ENCODE measurements at places on chromosomes 7 and 10.
A peak's percentile ranks its signal among the peaks of the same experiment; 100 is the strongest.

DNA sequence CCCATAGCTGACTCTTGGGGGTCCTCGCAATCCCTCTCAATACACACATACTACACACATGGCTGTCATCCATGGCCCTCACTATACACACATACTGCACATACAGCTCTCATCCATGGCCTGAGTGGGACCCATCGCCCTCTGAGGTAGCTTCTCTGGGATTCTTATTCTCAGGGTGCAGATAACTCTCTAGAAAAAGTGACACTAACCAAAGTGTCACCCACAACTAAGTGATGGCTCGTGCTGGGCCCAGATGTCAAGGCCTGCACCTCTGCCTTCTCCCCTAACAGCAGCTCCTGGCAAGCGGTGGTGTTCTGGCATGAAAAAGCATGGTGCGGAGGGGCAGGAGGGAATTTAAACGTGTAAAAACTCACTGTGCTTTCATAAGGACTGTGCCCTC lies 62.7 kb upstream of the ZPBP start:
- no peak for DNase-seq

- no peak for DNase-seq
These were observed 74.2 kb downstream of the LSM5 start for GRCh38 chr7:32415936-32416335.

DNA sequence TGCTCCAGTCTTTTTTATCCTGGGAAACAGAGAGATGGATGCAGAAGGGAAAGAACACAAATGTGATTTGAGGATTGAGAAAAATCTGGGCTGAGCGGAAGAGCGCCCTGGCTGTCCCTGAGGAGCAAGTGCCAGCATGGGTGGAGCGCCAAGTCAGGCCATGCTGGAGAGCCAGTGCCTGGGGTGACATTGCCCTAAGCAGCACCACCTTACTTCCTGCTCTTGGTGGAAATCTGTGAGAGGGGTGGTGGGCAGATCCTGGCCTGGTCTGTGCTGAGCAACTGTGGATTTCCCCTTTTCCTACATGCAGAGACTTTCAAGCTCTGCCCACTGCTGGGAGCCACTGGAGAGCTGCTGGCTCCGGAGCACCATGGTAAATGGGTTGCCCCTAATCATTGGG lies 36.9 kb downstream of the DDIT4 start:
- no peak for DNase-seq

DNA sequence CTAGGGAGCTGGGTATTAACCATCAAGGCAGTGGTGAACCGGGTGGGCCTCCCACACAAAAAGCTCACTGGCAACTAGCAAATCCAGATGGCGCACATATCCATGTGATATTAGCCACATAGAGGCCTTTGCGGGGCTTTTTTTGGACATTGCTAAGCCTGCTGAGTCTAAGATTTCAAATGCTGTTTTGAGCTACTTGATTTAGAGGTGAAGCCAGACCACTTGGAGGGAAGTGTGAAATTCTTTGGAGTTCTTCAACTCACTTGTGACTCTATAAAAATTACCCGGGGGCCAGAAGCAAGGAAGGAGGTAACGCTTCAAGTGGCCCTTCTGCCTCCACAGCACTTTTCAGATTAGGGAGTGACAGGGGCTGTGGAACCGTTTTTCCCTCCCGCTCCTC lies 619.8 kb upstream of the GALNT17 start:
- DNase-seq: no peak

- no peak for DNase-seq
These were observed 305.9 kb upstream of the MGMT start for GRCh38 chr10:129161150-129161549.

DNA sequence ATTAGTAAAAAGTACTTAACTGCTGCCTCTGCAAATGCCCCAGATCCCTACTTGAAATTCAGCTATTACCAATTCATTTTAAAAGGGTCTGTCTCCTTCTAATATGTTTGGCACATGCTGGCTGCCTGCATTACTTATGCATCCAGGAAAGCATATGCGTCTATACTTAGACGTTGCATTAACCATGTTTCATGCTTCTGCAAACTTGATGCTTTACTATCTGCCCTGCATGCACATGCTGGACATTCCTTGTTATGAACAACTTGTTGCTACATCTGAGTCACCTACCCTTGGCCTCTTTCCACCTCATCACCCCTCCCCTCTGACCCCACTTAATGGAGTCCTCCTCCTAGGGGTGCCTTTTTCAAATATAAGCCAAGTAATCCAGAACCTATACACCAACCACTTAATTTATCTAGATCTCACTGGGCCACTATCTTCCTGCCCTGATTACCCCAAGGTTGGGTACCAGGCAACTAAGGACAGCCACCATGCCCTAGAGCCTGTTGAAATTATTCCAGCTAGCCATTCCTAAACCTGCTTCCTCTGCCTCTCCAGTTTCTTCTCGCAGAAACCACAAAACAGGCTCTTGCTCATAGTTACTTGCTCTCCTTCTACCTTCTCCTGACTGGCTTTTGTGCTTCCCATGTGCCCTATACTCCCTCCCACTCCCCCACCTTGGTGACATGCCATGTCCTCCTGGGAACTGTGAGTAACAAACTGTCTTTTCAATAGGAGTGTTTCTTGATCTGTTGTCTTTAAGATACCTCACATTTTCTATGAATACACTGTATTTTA lies 1187.9 kb downstream of the REEP3 start:
- no peak for DNase-seq

DNA sequence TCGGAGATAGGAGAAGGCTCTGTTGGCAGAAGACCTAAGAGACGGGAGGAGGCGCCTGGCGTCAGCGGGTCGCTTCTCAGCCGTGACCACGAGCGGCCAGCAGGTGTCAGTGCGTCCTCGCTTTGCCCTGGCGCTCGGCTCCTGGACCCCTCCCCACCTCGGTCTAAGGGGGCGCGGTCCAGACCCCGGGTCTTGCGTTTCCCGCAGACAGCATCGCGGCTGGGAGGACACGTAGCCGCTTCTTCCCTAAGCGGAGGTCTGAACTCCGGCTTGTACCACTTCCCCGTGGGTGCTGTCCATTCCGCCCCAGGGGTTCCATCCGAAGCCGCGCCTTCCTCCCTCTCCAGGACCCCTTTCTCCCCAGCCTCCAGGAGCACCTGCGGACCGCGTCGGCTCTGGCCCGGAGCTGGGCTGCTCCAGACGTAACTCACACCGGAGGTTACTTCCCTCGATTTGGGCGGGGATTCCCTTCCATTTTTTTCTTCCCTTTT lies 593 bp upstream of the ADRA2A start:
- DNase-seq: peak; percentile 27

DNA sequence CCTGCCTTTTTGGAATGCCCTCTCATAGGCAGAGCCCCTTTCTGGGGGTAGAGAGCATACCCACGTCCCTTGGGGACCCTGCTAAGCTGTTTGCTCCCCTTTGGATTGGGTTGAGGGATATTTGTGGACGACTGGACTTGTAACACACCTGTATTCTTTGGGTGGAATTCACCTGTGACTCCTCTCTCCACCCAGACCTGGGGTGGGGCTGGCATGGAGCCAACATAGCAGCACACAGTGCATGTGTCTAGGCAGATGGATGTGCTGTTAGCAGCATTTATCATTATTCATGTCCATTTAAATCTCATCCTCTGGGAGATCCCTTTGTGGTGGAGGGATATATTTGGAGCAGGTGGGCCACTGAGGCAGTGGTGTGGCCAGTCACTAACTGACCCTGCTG lies 51.0 kb downstream of the CDH23 start:
- DNase-seq: no peak

DNA sequence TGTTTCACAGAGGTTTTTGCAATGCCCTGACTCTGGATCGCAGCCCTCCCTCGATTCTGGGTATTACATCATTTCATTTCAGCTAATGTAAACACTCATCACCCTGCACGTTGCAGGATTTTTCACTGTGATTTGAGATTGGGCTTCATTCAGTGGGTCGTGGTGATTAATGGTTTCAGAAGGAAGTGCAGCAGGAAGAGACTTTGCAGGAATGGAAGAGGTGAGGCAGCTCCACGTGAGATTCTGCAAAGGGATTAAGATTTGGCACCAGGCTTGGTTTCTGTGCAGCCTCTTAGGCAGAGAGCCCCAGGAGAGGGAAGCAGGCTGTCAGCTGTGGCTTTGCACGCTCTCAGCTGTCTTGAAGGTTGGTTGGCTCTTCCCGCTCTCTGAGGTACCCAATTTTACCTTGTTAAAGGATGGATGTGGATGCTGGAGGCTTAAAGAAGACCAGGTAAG lies 95.2 kb downstream of the PLCE1 start:
- DNase-seq: no peak

DNA sequence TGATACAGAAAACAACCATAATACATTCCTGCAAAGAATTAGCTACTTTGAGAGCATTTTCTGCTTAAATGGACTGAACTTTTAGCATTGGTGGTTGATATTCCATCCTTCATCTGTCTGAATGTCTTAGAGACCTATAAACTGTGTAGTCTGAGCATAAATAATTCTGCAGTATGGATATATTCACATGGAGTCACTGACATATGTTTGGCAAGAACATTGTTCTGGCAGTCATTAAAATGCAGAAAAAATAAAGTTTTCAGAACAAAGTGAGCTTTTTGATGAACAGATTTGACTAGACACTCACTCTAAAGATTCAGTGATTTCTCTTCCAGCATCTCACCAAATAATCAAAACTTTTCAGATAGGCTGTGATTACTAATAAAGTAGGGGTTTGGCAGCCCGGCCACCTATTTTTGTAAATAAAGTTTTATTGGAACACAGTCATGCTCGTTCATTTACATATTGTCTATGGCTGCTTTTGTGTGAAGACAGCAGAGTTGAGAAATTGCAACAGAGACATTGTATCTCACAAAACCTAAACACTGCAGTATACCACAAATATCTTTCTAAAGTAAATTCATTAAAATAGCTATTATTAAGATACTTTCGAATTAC lies 44.1 kb upstream of the RAPGEF5 start:
- DNase-seq: no peak

DNA sequence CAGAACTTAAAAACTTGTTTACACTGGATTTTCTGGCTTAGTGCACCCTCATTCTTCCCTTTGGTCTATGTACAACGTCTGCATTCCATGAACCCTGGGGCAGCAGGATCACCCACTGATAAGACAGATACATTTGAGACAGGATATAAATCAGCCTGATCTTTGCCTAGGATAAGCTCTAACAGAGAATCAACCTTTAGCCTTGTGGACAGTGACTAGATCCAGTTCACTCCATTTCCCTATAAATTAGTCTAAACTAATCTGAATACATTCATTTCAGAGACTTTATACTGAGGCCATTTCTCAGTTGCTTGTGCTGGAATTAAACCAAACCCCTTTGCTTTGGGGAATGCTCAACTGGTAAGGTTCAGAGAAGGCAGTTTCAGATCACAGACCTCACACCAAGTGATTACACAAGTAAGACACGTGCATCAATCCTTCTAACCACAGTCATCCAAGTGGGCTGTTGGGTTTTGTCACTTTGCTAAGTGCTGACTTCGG lies 639.8 kb upstream of the FZD8 start:
- DNase-seq: no peak

- no peak for DNase-seq
These were observed 249.7 kb downstream of the CREB5 start for GRCh38 chr7:28661826-28662595.

GRCh38 chr10:29820890-29821461 lies 186.2 kb upstream of the SVIL start:
- no peak for DNase-seq

GRCh38 chr7:119886007-119886406 lies 387.0 kb upstream of the KCND2 start:
- no peak for DNase-seq

DNA sequence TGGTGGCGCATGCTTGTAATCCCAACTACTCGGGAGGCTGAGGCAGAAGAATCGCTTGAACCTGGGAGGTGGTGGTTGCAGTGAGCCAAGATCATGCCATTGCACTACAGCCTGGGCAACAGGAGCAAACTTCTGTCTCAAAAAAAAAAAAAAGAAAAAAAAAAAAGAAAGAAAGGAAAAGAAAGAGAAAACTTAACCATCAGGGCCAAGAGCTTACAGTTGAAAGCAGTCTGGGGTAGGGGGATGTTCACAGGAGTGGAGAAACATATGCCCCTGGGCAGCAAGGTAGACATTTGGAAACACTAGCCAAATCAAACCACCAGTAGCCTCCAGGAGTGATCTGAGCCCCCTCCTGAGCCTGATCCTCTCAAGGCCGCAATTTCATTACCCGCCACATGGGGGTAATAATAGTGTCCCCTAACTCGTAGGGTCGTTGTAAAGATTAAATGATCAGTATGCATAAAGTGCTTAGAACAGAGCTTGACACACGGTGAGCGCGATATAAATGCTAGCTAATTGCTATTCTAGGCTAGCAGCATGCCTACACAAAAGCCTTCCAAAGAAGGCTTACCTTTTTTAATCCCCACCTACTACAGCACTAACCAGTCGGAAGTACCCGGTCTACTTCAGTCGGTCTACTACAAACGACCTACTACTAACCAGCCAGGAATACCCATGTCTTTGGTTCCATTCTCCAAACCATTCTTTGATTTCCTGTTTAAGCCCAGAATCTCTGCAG lies 274.3 kb upstream of the NEBL start:
- DNase-seq: no peak

DNA sequence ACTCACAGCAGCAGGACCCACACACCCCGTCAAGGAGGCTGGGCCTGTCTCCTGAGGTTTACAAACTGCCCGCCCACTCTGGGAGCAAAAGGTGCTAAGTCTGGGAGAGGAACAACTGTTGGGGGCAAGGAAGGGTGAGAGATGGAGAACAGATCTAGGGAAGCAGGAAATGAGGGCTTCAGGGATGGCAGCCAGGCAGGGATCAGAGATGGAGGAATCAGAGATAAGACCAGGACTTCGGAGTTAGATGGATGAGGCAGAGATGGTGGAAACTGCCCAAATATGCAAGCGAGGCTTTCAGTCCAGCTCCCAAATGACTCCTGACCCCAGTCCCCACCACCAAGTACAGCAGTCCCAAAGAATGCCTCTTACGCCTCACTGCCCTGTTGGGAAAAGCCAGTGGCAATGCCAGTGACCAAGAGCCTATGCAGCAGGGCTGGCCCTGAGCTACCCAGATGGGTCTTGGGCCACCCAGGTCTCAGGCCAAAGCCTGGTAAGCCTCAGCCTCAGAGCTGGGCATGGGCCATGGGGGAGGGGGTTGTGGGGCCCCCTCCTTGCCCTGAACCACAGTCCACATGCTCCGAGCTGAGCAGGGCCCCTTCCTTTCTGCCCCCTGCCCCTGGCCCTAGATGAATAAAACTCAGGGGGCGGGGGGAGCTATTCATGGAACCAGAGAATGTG lies 39.5 kb upstream of the SLF2 start:
- no peak for DNase-seq

- no peak for DNase-seq
These were observed 83.1 kb downstream of the ADCY1 start for GRCh38 chr7:45657136-45657889.
